BJ (cell line): ENCODE measurements at places on chromosomes 7 and 10. TPM values are rescaled to one million over a fixed set of nuclear protein-coding genes. Genes with fewer than 3 reads are reported as not detected.

LRRC27 gene
- 8.4 and 10.5 TPM in 2 replicates for polyA plus RNA-seq

DNA sequence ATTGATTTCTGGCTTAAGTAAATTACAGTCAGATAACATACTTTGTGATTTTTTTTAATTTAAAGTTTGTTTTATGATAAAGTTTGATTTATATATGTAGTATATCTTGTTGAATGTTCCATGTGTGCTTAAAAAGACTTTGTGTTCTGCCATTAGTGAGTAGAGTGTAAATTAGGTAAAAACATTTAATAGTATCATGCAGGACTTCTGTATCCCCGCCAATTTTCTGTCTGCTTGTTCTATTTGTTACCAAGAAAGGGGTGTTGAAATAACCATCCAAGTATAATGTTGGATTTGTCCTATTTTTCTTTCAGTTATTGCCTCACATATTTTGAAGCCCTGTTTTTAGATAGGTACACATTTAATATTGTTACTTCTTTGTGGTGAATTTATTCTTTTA, 172.1 kb downstream of the CAMK1D start:
- DNase-seq: no peak

DNA sequence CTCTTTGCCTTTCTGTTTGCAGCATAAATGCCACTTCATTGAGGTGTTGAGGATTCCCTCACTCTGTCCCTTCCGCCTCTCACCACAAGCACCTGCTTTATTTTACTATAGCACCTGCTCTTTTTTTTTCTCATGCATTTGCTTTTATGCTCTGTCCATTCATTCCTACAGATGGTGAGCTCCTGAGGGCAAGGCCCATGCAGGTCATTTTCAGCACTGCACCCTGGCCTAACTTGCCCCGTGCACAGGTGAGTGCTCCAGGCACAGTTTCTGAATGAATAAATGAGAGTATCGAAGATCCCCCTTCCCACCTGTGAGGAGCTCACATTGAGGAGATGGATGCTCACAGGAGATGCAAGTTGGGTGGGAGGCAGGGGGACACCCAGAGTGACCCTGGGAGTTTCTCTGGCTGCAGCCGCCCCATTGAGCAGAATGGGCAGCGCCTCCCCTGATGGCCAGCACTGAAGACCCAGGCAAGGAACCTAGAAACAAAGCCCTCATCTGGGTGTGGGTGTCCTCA, 1.2 kb upstream of the AKR1E2 start:
- no peak for DNase-seq

DNA sequence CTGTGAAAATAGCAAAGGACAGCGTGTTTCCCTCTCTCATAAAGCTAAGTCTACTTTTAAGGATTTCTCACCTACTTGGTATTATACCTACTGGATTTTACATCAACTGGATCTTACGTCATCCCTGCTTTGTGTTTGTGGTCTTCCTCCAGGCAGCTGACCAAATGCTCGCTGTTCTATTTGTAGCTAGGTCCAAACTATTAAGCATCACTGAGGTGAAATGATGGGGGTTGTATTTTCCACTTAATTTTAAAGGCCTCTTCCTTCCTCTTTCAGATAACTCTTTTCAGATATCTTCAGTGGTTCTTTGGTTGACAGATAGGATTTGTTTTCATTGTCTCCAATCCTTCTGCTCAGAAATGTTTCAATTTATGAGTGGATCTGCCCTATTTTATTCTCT, 169.7 kb downstream of the RNLS start:
- no peak for DNase-seq

DNA sequence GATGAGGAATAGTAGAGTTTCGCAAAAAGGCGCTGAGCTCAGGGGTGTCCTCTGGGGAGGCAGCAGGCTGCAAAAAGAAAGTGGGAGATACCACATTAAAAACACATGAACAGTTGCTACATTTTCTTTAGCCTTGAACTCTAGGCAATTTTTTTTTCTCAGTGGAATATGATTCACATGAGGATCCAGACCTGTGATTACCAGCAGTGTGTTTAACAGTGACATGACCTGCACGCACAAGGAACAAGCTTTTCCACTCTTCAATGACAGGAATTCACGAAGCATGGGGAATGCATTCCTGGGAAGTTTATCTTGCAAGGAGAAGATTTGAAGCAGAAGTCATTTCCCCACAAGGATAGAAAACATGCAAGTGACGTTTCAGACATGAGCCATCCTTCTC, 161.6 kb downstream of the ITGA8 start:
- peak; percentile 92 for DNase-seq

DNA sequence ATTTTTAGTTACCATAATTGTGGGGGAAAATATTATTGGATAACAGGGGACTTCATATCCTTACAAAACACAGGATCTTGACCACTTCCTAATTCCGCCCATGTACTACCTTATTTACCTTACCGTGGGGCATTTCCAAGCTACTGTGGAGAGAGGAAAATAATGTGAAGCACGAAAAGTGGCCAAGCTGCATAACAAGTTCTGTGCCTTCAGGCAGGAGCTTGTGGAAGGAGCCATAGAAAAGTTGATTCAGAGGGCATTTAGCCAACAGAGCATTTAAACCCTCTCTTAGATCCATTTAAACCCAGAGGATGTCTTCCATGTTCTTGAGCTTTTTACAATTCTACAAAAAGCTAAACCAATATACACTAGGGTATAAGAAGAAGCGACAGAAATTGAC, 41.6 kb downstream of the DNAJB9 start:
- DNase-seq: no peak

DNA sequence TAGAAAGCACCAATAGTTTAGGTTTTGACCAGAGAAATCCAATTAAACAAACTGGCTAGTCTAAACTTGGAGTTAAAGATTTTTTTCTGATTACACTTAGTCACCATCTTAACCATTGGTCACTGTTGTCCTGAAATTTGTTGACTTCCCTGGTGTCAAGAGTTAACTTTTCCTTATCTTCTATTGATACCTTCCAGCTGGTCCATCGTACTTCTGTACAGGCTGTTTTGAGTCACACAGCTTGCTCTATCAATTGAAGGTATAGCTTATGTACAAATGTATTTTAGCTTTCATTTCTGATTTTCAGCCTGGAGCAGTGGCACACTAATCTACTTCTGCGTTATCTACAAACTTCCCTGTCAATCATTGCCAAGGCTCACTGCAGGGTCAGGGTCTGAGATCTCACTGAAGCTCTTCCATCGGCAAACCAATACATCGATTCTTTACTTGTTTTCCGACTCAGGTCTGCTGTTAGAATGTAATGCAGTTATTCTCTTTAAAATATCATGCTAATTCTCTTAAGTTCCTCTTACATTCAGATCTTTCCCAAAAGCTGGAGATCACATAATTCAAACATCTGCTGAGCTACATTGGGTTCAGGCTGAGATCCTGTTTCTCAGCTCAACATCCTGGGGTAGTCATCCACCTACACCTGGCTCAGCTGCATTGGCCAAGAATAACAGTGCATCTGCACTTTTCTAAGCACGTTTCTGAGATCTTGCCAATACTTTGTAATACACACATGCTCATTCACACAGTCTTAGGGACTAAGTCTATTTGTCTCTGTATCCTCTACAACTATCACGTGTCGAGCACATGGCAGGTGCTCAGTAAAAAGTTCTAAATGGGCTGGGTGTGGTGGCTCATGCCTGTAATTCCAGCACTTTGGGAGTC, 11.3 kb downstream of the MRPS33 start:
- DNase-seq: no peak

- no peak for DNase-seq
Observed at GRCh38 chr7:34153656-34154270, 248.4 kb downstream of the BMPER start.

- DNase-seq: no peak
Observed at GRCh38 chr7:136030867-136031318, 53.7 kb upstream of the MTPN start.
